G401 (cell line): ENCODE measurements at places on chromosomes 5 and 9.

DNA sequence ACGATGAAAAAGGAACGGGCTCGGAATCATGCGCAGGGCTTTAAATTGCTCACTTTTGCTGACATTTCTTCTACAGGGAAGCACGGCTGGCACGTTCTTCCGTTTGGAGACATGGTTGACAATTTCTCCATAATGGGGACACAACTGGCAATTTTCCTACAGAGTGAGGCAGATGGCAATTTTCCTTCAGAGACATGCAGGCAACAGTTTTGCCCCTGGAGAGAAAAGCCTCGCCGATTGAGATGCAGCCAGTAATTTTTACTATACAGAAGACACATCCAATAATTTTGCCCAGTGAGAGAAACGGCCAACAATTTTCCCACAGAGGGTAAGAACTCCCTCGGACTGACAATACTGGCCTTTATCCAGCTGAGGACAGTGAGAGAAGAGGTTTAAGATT is 90.9 kb upstream of the GPR151 start:
- peak; percentile 59 for DNase-seq

DNA sequence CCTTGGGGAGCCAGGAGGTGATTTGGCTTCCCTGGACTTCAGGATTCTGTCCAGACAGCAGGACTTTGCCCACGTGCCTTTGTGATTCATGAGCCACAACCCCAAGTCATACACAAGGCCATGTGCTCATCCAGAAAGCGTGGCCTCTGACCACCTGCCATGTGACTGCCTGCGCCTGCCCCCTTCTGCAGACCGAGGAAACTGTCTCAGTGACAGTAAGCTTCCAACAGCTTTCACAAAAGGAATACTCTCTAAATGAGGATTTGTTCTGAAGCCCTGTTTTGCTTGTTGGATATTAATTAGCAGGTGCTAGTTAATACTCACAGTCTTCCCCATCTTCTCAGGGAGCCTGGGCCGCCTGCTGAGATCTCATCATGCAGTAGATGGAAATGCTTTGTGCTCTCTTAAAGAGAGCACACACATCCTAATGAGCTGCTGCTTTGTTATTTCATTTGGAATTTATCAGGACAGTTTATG is 36.9 kb upstream of the ANGPTL2 start:
- peak; percentile 76 for DNase-seq

DNA sequence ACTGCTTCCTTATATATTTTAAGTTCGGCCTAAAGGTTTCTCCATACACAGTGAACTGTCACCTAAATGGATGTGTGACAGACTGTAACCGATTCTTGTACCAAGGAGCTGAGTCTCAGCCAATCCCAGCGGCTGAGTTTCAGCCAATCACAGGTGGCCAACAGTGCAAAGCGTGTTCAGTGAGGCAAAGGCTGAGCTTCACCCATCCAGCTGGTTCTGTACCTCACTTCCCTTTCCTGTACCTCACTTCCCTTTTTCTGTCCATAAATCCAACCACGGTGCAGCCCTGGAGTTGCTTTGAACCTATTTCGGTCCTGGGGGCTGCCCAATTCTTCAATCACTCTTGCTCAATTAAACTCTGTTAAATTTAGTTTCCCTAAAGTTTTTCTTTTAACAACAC is 15.7 kb upstream of the TBC1D9B start:
- no peak for DNase-seq

- DNase-seq = no peak
Measured at GRCh38 chr5:96279801-96280542, 153.1 kb downstream of the PCSK1 start.

DNA sequence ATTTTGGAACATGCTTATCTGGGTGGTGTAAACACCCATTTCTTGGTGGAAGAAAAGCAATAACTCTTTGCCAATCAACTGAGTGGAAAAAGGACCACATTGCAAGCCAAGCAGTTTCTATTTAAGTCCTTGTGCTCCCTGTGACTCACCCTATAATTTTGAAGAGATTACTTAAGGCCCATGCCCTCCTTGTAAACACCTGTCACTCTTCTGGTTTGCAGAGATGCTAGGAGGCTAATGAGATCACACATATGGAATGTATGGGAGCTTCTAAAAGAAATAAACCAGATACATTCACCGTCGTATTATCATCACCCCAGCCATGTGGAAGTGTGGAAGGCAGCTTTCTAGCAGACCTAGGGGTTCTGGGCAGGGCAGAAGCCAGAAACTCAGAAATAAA is 337.1 kb downstream of the GADD45G start:
- DNase-seq = no peak

DNA sequence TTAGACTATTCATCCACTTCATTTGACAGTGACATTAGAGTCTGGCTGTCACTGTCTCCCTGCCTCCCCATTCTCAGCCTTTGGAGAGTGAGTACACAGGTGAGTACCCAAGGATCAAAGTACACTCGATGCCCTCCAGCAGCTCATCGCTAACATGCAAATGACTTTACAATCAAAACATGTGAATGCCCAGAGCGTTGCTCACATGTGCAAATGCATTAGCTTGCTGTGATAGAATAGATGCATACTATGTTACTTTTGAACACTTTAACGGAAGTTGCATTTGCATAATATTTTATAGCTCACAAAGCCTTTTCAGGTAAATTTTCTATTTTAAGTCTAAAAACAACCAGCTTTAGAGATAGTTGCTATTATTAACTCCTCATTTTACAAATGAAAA is 107.6 kb downstream of the SYK start:
- no peak for DNase-seq

GRCh38 chr5:5705010-5705409 is 282.5 kb downstream of the ICE1 start:
- no peak for DNase-seq

DNA sequence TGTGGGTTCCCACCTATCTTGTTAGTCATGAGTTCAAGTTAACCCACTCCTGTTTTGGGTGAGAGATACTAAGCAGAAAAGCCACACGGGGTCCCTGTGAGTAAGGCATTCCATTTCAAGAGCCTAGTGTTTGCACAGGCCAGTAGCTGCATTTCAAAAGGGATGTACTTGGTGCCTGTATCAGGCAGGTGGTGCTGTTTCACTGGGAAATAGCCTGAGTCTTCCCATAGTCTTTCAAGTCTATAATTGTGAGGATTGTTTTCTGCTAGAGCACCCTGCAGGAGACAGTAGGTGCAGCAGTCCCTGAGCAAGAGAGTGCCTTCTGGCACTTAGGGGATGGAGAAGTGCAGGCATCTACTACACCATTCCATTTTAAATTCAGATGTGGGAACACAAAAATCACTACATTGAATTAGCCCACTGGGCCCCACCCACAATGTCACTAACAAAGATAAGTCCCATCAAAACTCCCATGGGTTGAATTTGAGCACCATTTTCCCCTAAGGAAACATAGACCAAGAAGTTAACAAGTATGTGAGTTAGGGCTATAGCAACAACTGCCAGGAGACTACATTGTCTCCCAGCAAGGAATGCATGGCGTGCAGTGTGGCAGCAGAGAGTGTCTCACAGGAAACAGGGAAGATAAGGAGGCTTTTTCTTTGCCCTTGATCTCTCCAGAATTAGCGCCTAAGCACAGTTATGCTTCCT is 263.2 kb downstream of the COX7C start:
- DNase-seq = peak; percentile 70

DNA sequence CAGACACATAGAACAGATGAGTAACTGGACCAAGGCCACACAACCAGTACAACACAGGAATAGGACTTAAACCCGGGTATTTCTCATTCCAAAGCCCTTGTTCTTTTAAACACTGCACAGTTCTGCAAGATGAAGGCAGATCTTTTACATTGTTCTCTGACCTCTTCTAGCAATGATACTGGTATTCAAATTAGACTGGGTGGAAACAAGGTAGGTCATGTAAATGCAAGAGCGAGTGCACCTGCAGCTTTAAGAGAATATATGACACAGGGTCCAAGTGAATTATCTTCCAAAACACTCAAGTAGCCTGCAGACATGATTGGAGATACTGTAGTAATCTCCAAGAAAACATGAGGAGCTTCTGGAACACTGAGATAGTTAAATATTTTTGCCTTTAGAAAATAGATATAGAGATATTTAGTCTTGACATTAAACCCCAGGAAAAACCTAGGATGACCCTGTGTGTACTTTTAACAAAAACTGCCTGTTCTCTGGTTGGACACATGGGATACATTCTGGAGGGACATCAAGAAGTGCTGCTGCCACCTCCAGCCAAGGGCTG is 130.6 kb upstream of the EPB41L4A start:
- no peak for DNase-seq

DNA sequence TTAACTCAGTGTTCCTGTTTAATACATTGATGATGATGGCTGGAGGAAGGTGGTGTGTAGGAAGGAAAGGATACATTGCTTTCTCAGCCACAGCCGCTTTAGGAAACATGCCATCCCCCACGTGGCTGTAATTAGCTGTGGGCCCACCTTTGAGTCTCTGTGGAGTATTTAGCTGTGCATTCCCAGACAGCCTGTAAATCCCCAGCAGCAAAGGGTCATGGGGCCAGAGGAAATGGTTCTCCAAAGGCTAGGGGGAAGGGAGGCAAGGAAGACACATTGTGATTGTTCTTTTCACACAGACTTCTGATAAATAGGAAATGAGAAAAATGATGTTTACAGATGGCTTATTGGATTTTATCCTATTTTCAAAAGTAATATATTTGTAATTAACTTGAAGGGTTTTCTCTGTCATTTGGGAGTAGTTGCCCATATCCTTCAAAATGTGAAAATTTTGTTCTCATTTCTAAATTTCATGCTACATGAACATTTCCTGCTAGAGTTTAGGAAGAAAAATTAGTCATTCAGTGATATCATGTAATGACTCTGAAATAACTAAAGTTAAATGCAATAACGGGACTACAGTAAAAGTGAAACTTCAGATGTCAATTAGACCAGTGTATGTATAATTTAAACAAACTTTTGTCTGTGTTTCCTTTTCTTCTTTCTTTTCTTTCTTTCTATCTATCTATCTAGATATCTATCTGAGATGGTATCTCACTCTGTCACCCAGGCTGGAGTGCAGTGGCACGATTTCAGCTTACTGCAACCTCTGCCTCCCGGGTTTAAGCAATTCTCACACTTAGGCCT is 24.3 kb upstream of the F2R start:
- peak; percentile 82 for DNase-seq

DNA sequence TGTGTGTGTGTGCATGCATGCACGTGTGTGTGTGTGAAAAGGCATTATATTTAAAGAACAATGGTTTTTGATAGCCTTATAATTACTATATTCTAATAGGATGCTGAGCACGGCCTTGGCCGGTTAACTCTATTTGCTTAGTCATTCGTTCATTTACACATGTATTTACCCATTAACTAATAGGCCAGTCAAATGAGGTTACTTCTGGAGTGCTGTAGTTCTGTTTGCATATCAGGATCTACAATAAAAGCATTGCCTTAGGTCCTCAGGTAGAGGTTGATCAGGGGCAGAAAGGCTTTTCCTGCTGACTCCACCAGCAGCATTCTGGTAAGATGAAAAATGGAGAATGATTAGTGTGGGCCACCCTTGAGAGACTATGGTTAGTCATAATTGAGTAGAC is 219.0 kb downstream of the COMMD10 start:
- no peak for DNase-seq

DNA sequence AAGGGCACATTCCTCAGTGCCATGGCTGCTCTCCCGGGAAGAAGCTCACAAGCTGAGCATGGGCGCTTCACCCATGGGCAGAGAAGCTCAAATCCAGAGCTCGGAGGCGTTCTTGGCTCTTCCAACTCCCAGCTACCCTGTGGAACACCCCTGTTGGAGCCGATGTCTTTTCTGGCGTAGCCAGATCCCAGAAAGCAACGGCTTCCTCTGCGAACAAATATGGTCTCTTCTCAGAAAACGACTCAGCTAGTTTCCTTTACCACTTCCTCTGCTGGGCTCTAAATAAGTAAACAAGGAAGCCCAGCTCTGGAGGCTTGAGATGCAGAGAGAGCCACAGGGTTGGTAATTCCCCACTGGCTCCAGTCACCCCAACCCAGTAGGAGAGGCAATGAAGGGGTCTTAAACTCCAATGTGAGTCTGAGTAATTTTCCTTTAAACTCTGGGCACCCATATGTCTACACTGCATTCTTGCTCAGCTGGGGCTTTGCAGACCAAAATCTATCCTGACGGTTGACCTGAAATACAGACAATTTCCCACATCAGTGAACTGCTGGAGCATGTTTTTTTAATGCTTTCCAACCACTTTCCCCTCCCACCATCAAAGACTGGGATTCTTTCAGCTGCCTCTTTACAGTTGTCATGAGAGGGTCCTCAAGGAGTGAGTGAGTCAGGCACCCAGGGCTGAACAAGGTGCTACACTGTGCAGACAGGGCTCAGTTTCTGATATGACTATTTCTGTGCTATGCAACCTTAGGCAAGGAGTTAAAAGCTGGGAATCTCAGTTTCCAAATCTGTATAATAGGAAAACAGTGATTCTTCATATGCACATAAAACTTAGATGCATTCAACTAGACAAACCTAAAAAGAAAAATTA is at the start of gene LCP2:
LCP2 (minus strand) TSS at position 189 of the 874 bp plus-strand sequence; CDS start at position 23, 166 bp downstream.
- no peak for DNase-seq

DNA sequence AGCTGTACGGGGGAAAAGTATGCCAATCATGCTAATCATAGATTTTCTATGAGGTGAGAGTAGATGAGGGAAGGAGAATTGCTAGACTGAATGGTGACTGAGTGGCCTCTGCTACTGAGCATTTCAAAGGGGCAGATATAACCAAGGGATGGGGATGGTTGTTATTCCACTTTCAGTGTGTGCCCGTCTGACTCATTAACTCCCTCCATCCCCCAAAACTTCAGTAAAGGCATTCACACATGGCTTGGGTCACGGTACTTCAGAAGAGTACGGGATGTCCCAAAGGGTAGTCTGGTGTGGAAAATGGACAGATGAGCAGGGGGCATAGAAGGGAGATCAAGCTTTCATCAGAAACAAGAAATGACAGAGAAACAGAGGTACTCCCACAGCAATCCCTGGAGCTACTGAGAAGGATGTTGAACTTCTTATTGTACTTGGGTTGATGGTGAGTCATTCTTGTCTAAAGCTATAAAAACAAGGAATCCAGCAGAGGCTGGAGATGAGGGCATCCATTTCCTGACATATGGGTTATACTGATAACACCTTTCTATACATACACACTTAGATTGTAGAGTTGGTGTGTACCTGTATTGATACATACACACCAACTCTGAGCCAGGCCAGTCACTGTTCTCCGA is 8.9 kb upstream of the TLE4 start:
- DNase-seq = no peak

DNA sequence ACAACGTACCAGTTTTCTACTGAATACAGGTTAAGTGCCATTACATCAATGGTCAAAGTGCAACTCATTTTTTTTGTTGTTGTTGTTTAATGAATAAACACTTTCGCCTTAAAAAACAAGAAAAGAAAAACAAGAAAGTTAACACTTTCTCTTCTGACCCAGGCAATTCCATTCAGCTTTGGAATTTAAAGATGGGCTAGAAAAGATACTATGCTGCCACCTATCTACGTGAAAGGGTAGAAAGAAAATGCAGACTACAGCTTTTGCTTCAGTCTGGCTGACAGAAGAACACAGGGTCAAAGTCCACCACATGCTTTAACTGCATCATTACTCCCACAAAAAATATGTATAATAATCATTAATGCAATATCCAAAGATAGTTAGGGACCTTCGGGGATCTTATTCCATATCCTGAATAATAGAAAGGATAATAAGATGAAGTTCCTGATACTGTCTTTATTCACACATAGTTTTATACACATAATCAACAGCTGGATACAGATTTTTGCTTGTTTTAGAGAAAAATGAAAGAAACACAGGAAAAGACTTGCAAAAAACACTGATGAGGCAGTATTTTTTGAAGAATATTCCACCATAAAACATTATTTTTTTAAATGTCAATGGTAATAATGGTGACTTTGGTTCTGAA is 40.4 kb downstream of the ZDHHC21 start:
- peak; percentile 56 for DNase-seq

GRCh38 chr5:76724871-76725270 is 8.9 kb downstream of the F2R start:
- DNase-seq = no peak

- no peak for DNase-seq
Measured at GRCh38 chr5:30279237-30279636, 914.2 kb upstream of the CDH6 start.
